ENCODE measurements at places on chromosomes 1 and 21. TPM values are rescaled to one million over a fixed set of nuclear protein-coding genes. Genes with fewer than 3 reads are reported as not detected.

Gene OR2L5
- total RNA-seq = 0.08 TPM

Gene ELAPOR1
- 0.54 TPM for total RNA-seq

Gene PHACTR4
- total RNA-seq = 18.5 TPM

Gene CHRM3
- total RNA-seq = 15.5 TPM

Data from motor neuron (in vitro differentiated cells).